Stimulated activated CD4-positive, alpha-beta T cell treated with anti-CD3 and anti-CD28 coated beads, Interleukin-12 subunit alpha, Interleukin-12 subunit beta, amount 100 ng/mL, for 4 hours (primary cell): ENCODE measurements at places on chromosomes 2 and 18.

- peak; percentile 73 for DNase-seq
These were observed 2.8 kb downstream of the CNDP2 start for GRCh38 chr18:74498712-74499627.

DNA sequence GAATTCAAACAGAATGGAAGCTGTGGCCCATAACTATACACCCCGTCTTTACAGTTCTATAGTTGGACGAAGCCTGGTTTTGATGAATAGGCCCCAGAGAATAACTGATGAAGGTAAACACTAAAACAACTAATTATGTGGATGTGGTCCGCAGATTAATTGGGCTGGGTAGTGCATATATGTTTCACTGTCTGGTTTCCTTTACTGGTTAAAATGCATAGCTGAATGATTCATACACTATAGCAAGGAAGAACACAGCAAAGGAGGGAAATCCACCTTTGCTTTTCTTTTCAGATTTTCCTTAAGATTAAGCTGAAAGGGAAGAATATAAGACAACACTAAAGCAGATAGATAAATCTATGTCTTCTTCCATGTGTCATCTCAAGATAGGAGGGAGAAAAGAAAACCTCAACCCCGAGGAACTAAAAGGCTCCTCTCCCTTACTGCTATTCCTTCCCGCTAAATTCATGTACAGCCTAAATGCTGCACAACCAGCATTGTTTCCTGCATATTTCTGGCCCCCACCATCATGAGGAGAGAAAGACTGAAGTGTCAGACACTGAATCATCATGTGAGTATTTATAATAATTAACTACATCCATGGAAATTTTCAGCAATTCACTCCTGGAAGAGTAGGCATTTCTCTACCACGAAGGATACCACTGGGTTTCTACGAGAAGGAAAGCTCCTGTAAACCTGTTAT is 297.1 kb upstream of the CCDC68 start:
- DNase-seq = no peak

- DNase-seq = no peak
These were observed 274.6 kb downstream of the DPP10 start for GRCh38 chr2:114717049-114717448.

DNA sequence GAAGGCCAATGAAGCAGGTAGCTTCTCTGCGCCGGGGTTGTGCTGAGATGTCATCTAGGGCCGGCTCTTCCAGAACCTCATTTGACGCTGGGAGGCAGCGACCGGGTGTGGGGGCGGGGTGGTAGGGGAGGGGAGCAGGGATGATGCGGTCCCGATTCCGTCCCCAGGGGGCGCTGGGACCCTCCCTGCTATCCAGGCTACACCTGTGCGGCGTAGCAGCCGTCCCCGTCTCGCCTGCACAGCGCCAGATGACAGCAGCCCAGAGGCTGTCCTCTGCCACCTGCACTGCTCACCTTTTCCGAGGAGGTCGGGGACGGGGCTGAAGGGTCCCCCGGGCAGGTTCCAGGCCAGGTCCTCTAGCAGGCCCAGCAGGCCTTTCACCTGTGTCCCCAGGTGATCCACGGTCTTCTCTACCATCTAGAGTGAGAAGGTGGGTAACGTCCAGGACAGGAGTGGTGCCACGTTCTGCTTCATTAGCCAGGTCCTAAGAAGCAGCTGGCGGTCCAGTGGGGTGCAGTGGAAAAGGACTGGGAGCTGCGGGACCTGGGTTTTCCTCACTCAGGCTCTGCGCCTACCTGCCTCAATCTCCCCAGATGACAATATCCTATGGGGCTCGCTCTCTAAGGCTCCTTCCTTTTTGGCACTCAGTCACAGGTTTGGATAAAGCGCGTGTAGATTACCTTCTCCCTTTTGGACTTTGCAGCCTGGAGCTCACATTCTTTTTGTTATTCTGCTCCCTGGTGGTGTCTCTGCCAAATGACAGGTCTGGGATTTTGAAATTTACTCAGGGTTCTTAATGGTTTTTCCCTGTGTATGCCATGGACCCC is 56.0 kb upstream of the RAB6C start:
- DNase-seq = peak; percentile 20

DNA sequence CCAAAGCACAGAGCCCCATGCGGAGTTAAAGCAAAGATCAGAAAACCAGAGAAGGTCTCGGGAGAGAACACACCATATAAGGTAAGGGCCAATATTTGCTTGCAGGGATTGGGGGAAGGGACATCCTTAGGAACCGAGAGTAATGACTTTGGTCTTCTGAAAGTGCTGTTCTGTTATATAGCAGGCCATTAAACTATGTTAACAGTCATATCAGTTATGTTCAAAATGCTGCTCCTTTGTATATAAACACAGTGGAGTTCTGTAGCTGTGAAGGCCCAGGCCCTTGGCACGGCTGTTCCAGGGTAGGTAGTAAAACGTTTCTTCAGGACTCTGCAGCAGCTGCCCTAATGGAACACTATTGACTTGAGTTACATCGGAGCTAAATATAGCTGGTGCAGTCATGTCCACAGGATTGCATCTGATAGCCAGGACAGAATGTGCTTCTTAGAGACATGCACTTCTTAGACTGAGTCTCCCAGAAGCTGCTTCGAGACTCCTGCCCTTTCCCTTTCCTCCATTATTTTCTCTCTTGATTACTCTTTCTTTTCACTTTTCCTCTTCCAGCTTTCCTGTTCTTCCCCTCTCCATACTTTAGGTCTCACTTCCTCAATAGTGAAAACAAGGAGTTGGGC is 122.4 kb downstream of the SETBP1 start:
- DNase-seq = no peak

DNA sequence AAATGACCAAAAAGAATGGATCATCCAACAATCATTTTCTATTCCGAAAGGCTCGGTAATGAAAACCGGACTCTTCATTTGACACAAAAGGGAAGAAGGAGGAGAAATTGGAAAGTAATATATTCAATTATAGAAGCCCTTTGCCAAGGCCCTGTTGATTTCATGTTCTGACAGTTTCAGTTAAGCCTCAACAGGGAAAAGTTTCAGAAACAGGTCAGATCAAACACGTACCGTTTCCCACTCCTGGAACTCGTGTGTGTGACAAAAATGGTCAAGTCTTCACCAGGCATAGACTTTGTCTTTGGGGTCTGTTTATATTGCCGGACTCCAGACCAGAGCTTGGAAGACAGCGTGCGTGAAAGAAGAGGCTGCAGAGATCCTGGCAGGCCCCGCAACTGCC is 101.3 kb upstream of the BCL2L11 start:
- DNase-seq = no peak

DNA sequence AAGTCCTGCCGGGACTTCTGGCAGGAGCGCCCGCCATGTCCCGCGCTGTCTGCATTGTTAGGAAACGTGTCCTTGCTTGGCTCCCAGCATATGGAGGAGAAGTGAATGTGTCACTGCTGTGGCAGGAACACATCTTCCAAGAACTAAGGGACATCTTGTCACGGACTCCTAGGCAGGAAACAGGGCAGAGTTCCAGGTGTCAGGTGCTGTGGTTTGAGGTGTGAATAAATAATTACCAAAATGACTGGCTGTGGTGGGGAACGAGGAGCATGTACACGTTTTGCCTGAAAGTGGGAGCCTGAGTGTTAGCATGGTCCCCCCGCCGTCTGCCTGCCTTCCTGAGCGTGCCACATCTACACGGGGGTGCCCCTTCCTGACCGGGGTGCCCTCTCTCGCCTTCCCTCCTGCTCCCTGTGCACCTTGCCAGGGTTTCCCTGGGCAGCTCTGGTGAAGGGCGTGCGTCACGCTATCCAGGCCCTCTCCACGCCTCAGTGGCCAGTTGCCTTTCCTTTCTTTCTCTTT is 237.5 kb downstream of the LDLRAD4 start:
- DNase-seq = peak; percentile 18

- no peak for DNase-seq
These were observed 18.7 kb downstream of the C1D start for GRCh38 chr2:68044099-68044498.

DNA sequence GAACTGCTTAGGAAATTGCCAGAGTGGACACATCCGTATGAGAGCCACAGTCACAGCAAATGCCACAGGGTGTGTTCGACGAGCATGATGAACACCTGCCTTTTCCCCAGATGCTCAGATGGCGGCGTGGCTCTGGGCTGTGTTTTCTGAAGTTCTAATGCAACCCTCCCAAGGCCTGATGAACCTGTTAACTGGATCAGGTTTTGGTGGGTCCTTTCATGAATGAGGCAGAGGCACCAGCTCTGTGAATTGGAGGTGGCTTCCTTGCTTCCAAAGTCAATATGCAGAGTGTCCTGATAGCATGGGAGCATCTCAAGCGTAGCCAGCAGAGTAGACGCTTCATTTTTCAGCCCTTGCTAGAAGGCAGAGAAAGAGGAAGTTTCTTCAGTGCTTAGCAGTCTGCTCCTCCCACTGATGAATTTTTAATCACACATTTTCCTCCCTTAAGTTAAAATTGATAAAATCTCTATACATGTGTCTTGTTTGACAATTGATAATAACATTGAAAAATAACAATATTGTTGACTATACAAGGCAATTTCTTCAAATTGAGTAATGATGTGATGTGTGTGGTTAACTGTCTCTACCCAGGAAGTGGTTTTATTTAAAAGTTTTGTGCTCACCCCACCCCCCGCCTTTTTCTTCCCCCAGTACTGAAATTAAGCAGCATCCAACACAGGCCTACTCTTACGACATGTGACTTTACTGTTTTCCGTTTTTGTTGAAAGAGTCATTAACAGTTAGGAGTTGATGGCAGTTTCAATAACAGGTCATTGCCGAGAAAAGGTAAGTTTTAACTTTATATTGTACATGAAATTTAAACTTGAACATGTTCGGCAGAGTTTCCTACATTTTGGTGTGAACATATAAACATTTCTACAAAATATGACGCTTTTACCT is at the start of gene ARHGAP15:
ARHGAP15 (plus strand) TSS at position 739 of the 900 bp plus-strand sequence.
- peak; percentile 54 for DNase-seq

DNA sequence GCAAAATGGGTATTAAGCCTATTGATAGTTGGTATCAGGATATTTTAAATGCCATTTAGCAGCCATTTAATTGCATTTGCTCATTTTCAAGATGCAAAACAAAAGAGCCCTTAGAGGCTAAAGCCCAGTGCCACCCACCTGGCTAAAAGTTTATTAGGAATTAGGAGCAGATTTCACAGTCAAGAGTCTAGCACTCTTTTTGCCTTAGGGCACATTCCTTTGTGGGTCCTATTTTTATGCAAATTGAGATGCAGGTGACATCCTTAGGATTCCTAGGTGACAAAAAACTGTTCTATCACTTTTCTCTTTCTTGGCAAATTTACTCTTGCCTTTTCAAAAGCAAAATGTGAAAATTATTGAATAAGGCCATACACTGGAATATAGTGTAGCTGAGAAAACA is 42.0 kb downstream of the CTNNA2 start:
- DNase-seq = no peak
